Fibroblast of skin of right biceps (primary cell): ENCODE measurements at places on chromosomes 4 and X.

- DNase-seq: no peak
These were observed 484.1 kb downstream of the INPP4B start for GRCh38 chr4:142361981-142362380.

- DNase-seq: no peak
These were observed 40.1 kb upstream of the KLHL8 start for GRCh38 chr4:87260477-87260876.

- peak; percentile 87 for DNase-seq
These were observed 109.5 kb upstream of the MYOZ2 start for GRCh38 chr4:119025916-119026661.

GRCh38 chr4:33054161-33054560 is 2334.0 kb downstream of the PCDH7 start:
- no peak for DNase-seq

DNA sequence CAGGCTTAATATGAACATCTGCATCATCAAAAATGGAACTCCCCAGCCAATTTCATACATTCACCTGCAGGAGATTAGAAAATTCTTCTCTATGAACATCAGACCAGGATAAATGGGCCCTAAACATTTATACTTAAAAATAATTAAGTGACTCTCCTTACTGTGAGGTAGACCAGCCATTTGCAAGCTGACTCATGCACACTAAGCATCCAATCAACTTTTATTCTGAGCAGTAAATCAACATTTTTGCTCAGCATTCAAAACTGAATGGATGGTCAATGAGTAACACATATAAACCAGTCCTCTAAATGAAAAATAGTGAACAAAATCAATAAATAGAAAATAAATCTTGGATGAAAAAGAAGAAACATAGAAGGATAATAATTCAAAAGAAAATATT is 19.9 kb upstream of the PCDH10 start:
- DNase-seq: no peak

DNA sequence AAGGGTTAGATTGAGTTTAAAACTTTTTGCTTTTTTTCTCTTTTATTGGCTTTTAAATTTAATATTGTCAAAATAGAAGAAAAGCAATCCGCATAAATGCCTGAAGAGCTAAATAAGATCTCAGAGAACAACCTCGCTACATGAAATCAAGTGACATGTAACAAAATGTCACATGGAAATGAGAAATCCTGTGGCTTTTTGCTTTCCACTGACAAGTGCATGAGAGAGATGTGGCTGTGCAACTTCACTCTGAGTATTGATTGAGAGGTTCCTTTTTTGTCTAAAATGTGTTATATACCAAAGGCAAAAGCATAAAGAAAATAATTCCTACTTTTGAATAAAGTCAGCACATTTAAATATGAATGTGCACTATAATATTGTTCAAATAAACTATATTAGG is 263.5 kb downstream of the MAPK10 start:
- no peak for DNase-seq

- no peak for DNase-seq
These were observed 68.9 kb upstream of the PRPS2 start for GRCh38 chrX:12722314-12722713.

DNA sequence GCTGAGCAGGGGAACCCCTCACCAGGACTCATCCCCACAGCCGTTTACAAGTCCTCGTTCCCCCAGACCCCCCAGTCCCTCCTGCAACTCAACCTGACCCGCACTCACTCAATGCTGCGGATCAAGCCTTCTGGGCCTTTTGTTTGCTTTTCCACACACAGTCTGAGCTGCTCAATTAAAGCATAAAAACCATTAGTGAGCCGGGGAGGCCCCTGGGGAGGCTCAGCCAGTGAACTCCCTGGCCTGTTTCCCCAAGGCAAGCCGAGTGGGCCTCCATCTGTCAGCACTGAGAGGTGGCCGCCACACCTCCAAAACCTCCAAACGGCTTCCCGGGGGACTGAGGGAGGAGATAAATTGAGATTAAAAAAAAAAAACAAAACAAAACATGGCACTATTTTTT is 158.5 kb downstream of the SHOX start:
- DNase-seq: no peak

DNA sequence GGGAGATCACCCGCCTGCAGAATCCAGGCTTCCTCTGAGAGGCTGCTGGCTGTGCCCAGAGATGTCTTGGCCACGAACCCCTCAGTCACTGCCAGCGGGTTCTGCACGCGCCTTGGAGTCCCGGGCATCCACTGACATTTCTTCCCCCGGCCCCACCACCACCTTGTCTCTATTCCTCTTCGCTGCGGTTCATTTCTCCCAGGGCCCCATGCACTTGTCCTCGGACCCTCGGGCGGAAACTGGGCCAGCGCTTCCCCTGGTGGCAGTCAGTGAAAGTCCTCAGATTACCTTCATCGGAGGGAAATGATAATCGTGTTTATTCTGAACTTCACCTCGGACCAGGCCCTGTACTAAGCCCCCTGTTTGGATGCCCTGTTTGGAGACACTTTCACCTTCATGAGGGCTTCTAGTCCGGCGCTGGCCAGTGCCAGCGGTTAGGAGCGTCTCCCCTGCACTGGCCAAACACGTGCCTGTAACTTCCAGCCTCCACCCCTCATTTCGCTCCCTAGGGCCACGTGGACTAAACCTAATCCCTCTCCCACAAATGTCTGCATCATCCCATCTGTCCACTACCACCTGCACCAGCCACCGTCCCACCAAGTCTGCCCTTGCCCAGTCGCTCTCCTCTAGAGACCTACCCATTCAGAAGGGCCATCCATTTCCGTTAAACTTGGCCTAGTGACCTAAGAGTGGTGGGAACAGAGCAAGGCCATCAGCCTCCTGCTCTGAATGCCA is 82.0 kb downstream of the DCTD start:
- no peak for DNase-seq

GRCh38 chrX:138504273-138504672 is 207.2 kb downstream of the FGF13 start:
- no peak for DNase-seq

GRCh38 chr4:162557516-162558106 is 393.8 kb upstream of the FSTL5 start:
- no peak for DNase-seq

DNA sequence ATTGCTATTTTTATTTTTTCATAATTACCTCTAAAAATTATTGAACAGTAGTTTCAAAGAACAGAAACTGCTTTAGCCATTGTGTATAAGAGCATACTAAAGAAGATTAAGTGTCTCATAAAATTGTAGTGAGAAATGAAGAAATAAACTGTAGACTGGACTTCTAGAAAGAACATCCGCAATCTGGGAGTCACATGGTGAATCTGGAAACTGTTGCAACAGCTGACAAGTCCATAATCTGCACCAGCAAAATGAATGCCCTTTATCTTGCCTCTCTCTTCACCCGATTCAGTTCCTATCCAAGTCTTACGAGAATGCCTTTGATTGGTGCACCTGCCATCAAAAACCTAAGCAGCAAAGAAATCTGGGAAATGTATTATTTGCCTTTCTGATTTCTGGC is 312.9 kb downstream of the NAF1 start:
- no peak for DNase-seq

DNA sequence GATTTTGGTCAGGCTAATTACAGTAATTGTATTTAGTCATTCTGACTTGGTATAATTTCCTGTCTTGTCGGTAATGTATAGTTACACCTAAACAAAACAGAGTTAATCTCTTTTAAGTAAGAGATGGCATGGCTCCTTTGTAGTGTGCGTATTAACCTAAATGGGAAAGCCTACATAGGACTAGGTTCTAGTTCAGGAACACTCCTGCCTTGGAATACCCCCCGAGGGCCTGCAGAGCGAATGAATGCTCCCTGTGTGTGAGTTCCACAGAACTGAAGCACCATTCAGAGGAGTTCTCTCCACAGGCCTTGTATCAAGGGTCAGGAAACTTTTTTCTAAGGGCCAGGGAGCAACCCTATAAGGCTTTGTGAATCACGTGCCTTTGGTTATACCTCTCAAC is 44.9 kb upstream of the STIM2 start:
- no peak for DNase-seq

GRCh38 chrX:19156186-19156585 is 33.9 kb upstream of the ADGRG2 start:
- DNase-seq: no peak

GRCh38 chrX:73847991-73848390 is 285.0 kb downstream of the CHIC1 start:
- DNase-seq: no peak

DNA sequence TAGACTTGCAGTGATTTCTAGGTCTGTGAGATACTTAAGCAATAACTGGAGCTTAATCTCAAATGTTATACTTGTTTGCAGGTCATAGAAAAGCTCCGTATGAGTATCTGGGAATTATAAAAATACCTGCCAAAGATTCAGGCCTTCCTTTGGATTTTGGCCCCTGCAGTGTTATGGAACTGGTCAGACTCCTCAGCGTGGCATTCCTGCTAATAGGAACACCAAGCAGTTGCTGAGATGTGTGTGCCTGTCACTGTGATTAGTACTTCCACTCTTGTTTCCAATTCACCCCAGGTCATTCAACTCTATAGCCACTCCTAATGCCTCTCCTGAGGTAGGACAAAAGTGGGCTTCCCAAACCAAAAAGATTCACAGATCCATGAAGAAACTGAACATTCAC is 7.8 kb upstream of the UGT2B7 start:
- no peak for DNase-seq

DNA sequence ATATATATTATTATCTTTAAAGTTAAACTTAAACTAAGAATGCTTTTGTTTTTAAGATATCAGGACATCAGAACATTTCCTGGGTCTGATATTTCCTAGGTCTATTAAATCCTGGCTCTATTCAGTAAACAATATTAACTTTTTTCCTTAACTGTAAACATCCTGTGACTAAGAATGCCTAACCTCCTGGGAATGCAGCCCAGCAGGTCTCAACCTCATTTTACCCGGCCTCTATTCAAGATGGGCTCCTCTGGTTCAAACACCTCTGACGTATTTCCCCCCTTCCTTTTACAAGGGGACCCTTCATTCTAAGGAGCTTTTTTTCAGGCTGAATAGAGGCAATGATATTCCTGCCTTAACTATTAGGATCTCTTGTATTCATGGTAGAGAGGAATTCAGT is 35.8 kb upstream of the DYNLT3 start:
- DNase-seq: no peak

- no peak for DNase-seq
These were observed 111.6 kb upstream of the NWD2 start for GRCh38 chr4:37132975-37133360.

DNA sequence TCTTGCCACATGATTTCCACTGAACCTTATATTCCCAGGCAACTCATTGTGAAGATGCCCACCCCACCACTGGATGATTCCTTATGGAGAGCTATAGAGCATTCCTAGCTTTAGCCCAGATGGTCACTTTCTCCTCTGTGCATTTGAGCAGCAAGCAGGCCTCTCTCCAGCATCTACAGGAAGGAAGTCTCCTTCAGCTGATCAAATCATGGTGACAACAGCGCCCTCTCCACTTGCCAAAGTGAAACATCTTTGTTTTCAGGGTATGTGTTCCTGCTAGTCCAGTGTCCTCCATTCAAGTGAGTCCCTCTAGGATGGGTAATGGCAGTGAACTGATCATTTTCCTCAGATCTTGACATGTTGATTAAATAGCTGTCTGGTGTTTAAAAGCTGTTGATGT is 10.9 kb upstream of the SYTL5 start:
- DNase-seq: no peak

- peak; percentile 70 for DNase-seq
These were observed 12.1 kb upstream of the COPS4 start for GRCh38 chr4:83022724-83023450.

DNA sequence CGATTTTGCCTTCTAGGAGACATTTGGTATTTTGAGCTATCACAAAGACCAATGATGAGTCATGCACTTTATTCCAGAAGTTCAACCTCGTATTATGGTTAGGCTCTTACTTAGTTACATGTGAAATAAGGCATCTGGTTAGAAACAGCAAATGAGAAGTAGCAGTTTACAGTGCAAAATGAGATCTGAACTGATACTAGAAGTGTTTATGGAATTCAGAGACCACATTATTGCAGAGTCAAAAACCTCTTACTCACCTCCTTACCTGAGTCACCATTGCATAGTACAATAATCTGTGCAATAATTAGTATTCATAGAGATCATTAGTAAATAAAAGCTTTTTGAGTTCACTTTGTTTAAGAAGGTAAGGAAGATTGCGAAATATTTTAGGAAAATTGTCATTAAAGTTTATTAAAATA is 38.7 kb downstream of the SEC24B start:
- DNase-seq: peak; percentile 53

DNA sequence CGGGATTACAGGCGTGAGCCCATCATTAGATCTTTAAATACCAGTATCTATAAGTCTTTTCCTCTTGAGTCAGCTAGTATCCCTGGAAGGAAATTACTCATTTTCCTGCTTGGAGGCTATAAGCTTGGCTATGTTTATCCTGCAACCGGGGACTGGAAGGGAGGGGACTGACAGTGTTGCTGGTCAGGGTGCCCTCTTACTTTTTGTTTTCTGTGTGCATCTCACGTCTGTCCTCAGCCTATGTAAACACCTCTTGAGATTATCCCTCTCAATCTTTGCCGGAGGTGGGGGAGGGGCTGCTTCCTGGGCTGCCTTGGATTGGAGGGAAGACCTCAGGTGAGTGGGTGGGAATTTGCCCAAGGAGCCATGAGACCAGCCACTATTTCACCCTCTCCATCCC is 37.0 kb downstream of the HTT start:
- DNase-seq: peak; percentile 71

DNA sequence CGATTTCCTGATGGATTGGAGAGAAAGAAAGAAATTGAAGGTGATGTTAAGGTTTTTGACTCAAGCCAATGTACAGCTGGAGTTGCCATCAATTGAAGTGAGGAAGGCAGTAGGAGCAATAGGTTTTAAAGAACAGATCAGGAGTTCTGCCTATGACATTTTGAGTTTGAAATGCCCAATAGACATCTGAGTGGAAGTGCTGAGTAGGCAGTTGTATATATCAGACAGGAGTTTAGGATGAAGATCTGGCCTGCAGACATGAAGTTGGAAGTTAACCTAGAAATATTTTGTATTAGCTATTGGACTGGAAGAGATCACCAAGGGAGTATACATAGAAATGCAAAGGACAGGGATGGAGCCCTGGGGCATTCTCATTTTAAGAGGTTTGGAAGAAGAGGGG is 12.9 kb upstream of the TMSB15B start:
- DNase-seq: no peak

- DNase-seq: no peak
These were observed 21.2 kb downstream of the NKX3-2 start for GRCh38 chr4:13523105-13523477.

DNA sequence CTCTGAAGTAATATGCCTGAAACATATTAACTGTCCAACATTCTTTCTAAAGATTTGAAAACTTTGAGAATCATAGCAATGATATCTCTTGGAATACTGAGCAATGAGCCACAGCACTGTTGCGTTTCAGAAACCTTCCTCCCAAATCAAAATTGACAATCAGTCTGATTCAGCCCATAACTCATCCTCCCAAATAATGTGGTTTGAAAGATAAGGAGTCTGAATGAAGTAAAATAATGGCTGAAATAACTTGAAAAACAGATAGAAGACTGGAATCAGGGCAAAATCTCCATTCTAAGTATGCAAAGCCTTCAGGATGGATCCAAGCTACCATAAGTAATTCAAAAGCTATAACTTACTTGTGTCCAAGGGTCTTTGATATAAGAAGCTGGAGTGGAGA is 98.6 kb upstream of the PLS3 start:
- peak; percentile 25 for DNase-seq
